Common myeloid progenitor, CD34-positive (primary cell): ENCODE measurements at places on chromosomes 2 and 18.

DNA sequence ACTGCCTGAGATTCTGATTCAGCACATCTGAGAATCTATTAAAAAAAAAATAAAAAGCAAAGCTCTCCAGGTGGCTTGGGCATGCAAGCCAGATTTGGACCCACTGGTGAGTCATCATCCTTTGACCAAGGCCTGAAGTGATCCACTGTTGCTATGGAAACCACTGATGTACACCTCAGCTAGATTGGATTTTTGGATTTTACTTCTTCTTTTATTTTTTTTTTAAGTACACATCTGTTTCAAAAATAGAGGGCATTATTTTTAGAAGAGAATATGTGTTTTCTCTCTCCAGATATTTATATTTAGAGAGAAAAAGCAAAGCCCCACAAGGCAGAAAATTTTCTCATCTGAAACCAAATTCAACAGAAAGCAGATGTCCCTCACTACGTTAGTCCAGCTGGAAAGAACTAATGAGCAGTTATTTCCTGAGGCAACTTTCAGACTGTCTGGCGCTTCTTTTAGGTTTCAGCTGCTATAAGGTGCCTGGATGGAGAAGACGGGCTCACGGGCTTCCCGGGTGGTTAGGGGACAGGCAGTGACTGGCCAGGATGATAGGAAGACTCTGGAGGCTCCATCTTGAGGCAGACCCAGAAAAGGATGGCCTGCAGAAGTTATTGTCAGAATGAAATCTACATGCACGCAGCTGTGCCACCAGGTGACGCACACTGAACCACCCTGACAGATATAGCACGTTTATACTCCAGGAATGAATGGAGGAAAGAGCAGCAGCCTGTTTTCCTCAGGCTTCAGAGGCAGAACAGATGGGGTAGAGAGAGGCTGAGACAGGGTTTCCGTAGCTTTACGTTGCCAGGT is 50.5 kb downstream of the MRPL35 start:
- peak; percentile 81 for DNase-seq
- H3K27me3 ChIP-seq: peaks cover 6% of the 10 kb centered on the region
- H3K4me3 ChIP-seq: no peak overlapping the region
- no peaks in the 10 kb centered on the region for H3K36me3 ChIP-seq

DNA sequence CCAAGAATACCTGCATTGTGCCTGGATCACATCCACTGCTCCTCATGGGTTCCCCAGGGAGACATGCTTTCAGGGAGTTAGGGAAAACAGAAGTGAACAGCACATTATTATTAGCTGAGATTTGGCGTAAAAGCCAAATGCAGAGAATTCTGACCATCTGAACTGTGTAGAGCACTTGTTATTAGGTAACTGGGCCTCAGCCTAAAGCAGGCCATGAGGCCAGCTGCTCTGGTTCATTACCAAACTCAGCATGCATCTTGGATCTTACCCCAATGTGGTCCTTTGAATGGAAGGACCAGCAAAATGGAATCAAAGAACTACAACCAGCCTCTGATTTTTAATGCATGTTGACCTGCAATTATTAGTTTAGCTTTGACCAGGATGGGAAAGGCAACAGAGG is 322.3 kb downstream of the KCNS3 start:
- DNase-seq: no peak
- no peaks in the 10 kb centered on the region for H3K27me3 ChIP-seq
- H3K27ac ChIP-seq: no peak overlapping the region
- H3K4me3 ChIP-seq: no peak overlapping the region
- no peaks in the 10 kb centered on the region for H3K4me1 ChIP-seq

GRCh38 chr2:67389286-67389685 is 7.8 kb upstream of the ETAA1 start:
- DNase-seq: no peak
- H3K27me3 ChIP-seq: no peaks in the 10 kb centered on the region
- no peak overlapping the region for H3K27ac ChIP-seq
- no peak overlapping the region for H3K4me3 ChIP-seq
- no peaks in the 10 kb centered on the region for H3K36me3 ChIP-seq
- H3K4me1 ChIP-seq: no peaks in the 10 kb centered on the region

GRCh38 chr2:139813340-139813739 is 1033.2 kb upstream of the NXPH2 start:
- no peak for DNase-seq
- no peak overlapping the region for H3K27ac ChIP-seq
- H3K4me1 ChIP-seq: no peaks in the 10 kb centered on the region
- no peak overlapping the region for H3K4me3 ChIP-seq
- H3K36me3 ChIP-seq: no peaks in the 10 kb centered on the region

- H3K27ac ChIP-seq: no peak overlapping the region
- H3K4me3 ChIP-seq: no peak overlapping the region
- no peaks in the 10 kb centered on the region for H3K36me3 ChIP-seq
- no peaks in the 10 kb centered on the region for H3K27me3 ChIP-seq
Observed at GRCh38 chr2:196362973-196363549, 191.7 kb upstream of the STK17B start.

- H3K27me3 ChIP-seq: no peaks in the 10 kb centered on the region
- H3K27ac ChIP-seq: peak overlapping the region; percentile 82
- H3K4me3 ChIP-seq: no peak overlapping the region
- H3K36me3 ChIP-seq: no peaks in the 10 kb centered on the region
- peak; percentile 84 for DNase-seq
- H3K4me1 ChIP-seq: peaks cover 48% of the 10 kb centered on the region
Observed at GRCh38 chr2:164910101-164910899, 45.0 kb downstream of the SLC38A11 start.

DNA sequence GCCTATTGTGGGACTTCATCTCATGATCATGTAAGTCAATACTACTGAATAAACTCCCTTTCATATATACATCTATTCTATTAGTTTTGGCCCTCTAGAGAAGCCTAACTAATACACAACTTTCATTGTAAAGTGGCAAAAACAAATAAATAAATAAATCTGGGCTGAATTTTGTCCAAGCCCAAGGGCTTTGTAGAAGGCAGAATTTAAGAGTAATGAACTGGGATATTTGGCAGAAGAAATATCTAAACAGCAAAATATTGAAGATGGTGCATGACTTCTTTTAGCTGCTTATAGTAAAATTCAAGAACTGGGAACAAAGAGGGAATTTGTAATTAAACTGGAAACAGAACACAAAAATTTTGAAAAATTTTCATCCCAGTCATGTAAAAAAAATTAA is 246.7 kb upstream of the GULP1 start:
- H3K27ac ChIP-seq: no peak overlapping the region
- H3K36me3 ChIP-seq: no peaks in the 10 kb centered on the region
- no peaks in the 10 kb centered on the region for H3K27me3 ChIP-seq
- DNase-seq: no peak

GRCh38 chr18:43312891-43313290 is 35.6 kb upstream of the SYT4 start:
- H3K27me3 ChIP-seq: no peaks in the 10 kb centered on the region
- H3K4me3 ChIP-seq: no peak overlapping the region
- H3K27ac ChIP-seq: no peak overlapping the region
- no peaks in the 10 kb centered on the region for H3K36me3 ChIP-seq
- DNase-seq: no peak
- H3K4me1 ChIP-seq: no peaks in the 10 kb centered on the region
